NCI-H1092 (cell line): ENCODE measurements at places on chromosomes 4 and X.

DNA sequence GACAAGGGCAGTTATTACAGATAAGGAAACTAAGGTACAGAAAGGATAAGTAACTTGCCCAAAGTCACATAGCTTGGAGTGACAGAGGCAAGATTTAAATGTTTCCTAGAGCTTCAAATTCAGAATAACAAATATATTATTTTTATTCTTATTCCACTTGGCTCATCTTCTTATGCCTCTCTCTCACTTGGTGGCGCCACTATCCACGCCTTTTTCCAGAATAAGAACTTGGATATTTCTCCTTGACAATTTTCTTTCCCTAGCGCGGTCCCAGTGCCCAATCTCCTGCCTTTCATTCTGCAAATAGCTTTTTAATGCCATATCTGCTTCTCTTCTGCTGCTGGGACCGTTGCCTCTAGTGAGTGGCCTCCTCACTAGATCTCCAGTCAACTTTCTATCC is 78.5 kb downstream of the MSN start:
- no peak for DNase-seq

DNA sequence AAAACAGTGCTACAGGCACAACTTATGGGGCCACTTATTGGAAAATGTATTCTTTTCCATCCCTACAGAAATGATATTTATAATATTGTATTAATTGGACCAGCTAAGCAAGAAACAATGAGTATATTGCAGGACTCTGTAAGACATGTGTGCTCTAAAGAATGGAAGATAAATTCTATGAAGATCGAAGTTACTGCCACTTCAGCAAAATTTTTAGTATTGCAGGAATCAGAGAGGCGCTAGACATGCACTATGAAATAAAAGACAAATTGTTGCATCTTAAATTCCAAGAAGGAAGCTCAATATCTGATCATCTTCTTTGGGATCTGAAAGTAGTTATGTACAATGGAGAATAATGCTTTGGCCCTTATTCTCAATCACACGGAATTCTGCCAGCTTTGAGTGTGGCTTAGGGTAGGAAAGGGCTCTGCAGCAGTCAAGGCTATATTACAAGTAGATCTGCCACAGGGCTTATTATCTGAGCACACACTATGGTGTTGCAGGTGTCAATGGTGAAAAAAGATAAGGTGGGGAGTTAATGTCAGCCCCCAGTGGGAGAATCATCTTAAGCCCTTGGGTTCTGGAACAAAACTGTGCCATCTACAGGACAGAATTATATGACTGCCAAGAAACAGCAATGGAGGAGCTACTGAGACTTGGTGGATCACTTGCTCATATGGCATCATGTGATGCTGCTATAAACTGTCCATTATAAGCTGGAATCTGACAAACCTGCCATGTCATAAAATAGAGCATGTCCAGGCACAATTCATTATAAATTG is 334.0 kb upstream of the NDST3 start:
- no peak for DNase-seq

DNA sequence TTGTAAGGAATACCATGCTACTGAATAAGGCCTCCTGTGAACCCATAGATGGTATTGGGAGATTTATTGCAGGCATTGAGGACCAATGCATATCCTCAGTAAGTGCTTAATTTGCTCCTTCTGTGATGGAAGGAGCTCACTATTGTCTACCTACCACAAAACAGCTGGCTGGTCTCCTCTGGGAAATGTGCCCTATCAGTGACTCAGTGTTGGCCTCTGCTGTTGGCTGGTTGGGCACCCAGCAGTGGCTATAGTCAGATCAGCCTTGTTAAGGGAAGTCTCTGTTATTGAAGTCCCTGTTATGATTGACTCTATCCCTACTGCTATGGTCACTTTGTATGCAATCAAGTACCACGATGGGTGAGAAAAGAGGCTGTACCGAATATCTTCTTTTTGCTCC is 27.5 kb upstream of the OTUD4 start:
- DNase-seq = no peak

DNA sequence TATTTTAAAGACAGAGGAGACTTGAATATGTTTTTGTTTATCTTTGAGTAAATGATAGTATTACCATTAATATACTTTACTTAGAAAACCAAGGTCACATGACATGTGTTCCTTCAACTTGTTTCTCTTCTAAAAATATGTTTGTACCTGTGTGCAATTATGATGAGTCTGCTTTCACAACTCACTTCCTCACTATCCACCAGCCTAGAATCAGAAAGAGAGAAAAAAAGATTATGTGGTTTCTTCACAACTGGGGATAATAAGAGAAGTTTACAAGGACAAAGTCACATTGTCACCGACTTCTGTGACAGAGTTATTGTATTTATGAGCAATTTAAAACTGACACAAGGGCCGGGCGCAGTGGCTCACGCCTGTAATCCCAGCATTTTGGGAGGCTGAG is 1112.1 kb downstream of the RPA4 start:
- DNase-seq = no peak

GRCh38 chr4:142128529-142128928 is 492.1 kb downstream of the IL15 start:
- no peak for DNase-seq

- DNase-seq = no peak
These were observed 23.2 kb upstream of the PTTG2 start for GRCh38 chr4:37936889-37937498.

- no peak for DNase-seq
These were observed 29.8 kb downstream of the ZFYVE28 start for GRCh38 chr4:2388429-2389182.

- DNase-seq = no peak
These were observed 5.0 kb downstream of the MSX1 start for GRCh38 chr4:4864443-4864939.

- peak; percentile 32 for DNase-seq
These were observed at the start of gene NPY1R for GRCh38 chr4:163332526-163333406. NPY1R (minus strand) TSS chr4:163332596; CDS start chr4:163326554, 6,042 bp downstream.

DNA sequence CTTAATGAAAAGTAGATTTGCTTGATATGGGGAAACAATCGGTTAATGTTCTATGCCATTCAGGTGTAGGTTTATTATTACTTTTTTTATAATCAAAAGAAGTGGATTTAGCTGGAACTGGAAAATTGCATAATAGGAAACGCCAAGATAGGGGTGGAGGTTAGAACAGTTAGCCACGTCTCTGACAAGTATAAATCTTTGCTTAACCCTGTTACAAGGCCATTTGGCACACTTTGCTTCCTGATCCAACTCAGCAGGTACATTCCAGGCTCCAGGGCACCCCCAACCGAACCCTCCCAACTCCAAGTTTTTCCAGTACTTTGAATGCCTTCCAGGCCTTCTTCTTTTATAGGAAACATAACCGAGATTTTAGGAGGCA is 50.6 kb upstream of the ACSL4 start:
- DNase-seq = no peak

DNA sequence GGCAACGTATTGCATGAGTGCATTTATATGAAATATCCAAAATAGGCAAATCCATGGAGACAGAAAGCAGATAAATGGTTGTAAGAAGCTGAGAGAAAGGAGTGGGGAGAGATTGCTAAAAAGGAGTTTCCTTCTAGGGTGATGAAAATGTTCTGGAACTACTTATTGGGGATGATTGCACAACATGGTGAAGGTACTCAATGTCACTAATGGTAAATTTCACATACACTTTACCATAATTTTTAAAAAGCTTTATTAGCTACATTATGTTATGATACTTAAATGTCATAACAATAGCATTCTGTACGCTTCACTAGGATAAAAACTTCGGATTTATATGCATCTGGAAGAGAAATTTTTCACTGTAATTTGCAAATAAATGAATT is 56.7 kb upstream of the WDR19 start:
- DNase-seq = no peak

GRCh38 chr4:7540654-7541413 is 106.1 kb upstream of the PSAPL1 start:
- no peak for DNase-seq

DNA sequence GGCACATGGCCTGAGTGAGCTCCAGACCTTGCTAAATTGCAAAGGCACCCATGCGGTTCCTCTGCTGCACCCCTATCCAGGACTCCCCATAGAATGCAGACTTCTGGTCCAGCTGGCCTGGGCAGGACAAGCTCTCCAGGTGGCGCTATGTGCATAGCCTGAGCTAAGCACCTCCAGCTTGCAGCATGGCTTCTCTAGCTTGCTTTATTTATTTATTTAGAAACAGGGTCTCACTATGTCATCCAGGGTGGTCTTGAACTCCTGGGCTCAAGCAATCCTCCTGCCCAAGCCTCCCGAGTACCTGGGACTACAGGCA is 5.5 kb upstream of the WFS1 start:
- peak; percentile 23 for DNase-seq

DNA sequence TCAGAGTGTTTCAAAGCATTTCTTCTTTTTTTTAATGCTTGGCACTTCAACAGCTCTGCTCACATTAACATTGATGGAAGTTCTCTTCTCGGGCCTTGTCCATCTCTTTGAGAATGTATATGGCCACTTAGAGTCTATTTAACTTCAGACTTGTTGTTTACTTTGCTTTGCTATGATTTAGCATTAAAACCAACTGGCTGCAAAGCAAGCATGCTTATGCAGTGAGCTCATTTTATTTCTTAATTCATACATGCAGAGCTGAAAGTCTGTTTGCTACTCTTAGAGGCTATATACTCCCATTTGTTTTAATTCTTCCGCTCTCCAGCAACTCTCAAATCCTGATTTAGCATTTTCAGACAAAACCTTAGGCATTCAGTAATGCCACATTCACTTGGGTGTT is 107.6 kb upstream of the PACRGL start:
- DNase-seq = no peak

DNA sequence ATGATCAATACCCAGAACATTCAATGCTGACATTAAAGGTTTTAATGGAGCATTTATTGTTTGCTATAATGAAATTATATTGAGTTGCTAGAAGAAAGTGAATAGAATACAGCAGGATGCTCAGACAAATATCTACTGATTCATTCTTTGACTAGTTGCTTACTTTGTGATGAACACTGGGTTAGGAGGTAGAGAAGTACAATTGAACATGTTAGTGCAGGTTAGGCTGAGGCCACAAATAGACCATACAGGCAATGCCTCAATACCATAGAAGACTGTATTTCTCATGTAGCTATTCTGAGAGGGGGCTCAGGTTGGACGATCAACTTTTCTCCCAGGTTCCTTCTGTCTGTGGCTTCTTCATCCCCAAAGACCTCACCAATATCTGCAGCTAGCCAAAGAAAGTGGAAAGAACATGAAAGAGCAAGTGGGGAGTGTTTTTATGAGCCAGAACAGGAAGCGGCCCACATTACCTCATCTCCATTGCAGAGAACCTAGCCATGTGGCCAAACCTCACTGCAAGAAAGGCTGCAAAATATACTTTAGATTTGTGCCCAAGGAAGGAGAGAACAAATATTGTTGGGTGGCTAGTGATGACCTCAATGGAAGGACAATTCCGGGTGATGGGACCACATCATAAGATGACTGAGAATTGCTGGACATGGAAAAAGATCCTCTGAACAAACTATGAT is 180.3 kb upstream of the GATB start:
- DNase-seq = no peak

DNA sequence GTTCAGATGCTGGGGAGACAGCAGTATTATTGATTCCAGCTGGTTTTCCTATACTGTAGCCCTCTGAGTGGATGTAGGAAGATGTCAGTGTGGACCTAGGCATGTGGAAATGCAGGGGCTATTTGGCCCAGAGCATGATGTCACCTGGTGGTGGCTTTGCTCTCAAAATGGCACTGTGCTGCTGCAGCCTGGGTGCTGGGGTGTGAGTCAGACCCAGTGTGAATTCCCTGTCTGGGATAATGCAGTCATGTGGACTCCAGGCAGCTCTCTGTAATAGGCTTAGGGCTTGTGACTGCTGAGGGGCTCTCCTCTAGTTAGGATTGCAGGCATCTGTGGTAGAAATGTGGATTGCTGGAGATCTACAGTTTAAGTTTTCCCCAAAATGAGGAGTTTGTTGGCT is 70.7 kb downstream of the DCAF8L2 start:
- no peak for DNase-seq

GRCh38 chr4:6308899-6309643 is 39.4 kb downstream of the WFS1 start:
- peak; percentile 54 for DNase-seq

DNA sequence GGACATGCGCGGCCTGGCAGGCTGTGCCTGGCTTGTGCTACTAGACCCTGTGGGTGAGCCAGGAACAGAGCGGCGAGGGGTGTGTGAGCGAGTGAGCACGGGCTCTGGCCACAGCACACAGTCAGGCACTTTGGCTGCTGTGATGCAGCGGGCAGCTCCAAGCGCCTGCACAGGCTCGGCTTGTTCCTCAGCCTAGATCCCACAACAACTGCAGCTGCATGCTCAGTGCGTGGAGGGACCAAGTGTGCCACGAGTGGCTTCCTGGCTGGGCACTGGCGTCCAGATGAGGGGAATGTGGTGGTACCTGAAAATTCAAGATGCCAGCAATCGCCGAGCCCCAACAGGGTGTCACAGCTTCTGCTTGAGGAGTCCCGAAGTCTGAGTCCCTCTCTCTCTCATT is 1056.6 kb downstream of the RAPGEF2 start:
- DNase-seq = no peak

DNA sequence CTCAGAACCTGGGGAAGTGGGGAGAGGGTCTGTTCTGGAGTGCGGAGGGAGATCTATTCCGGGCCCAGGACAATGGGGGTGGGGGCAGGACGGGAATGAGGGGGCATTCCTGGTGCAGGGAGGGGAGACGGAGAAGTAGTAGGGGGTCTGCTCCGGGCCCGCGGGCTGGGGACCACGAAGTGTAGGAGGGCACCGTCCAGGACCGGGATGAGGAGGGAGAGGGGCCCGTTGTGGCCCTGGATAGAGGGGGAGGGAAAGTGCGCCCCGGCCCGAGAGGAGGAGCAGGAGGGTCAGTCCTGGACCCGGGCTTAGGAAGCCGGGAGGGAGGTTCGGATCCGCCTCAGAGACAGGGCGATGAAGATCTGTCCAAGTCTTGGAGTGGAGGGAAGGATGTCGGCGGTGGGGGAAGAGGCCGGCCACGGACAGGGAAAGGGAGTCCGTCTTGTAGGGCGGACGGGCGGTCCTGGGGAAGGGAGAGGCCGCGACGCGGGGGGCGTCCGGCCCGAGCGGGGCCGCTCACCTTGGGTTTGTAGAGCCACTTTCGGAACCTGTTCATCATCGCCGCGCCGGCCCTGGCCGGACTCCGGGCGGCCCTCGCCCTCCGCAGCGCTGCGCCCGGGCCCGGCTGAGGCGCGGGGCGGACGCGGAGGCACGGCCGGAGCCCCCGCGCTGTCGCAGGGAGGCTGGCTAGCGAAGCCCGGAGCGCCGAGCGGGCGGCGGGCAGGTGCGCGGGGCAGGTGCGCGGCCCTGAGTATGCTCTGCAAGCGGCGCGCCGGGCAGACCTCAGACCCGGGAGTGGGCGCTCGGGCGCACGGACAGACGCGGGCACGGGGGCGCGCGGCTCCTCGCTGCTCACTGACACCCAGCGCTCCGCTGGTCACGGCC is at the start of gene ZFYVE28:
TSS of gene ZFYVE28 (minus strand) at position 881 of the 885 bp plus-strand sequence. CDS start at position 559, 322 bp downstream.
- no peak for DNase-seq
